ENCODE measurements at places on chromosomes 7 and 10.
A peak's percentile ranks its signal among the peaks of the same experiment; 100 is the strongest.

DNA sequence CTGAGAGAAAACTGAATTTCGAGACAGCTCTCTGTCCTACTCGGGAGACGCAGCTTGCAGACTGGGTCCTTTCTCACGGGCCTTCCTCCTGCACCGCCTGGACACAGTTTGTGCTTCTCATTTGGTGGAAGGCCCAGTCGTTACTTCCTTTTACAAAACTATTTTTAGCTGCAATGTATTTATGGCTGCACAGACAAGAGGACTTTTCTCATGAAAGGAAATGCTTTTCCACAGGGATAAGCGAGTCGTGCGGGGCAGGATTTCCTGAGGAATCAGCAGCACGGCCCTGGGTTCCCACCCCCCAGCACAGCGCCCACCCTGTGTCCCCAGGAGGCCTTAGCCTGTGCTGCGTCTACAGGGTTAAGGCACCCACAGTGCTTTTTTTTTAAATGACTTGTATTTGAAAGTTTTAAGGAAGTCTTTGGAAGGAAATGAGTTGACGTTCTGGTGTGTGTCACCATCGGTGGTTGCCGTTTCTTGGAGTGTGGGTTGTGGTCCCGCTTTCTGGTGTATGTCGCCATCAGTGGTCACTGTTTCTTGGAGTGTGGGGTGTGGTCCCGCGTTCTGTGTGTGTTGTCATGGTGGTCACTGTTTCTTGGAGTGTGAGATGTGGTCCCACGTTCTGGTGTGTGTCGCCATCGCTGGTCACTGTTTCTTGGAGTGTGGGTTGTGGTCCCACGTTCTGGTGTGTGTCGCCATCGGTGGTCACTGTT lies 50.9 kb downstream of the INPP5A start:
- DNase-seq, result peak; percentile 26

DNA sequence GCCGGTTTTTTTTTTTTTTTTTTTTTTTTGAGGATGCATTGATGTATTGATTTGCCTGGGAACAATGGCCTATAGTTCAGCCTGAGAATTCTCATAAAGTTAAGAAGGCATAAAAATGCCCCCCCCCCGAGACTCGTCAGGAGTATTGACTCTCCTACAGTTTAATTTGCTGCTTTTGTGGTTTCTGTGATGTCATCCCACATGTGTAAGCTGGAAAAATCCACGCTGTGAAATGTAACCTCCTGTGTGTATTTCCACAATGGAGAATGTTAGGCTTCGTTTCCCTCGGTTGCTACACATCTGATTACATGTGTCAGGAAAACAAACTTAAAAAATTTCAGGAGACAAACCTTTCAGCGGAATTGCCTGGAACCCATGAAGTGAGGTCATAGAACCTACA lies 117.9 kb downstream of the FANK1 start:
- no peak for DNase-seq

DNA sequence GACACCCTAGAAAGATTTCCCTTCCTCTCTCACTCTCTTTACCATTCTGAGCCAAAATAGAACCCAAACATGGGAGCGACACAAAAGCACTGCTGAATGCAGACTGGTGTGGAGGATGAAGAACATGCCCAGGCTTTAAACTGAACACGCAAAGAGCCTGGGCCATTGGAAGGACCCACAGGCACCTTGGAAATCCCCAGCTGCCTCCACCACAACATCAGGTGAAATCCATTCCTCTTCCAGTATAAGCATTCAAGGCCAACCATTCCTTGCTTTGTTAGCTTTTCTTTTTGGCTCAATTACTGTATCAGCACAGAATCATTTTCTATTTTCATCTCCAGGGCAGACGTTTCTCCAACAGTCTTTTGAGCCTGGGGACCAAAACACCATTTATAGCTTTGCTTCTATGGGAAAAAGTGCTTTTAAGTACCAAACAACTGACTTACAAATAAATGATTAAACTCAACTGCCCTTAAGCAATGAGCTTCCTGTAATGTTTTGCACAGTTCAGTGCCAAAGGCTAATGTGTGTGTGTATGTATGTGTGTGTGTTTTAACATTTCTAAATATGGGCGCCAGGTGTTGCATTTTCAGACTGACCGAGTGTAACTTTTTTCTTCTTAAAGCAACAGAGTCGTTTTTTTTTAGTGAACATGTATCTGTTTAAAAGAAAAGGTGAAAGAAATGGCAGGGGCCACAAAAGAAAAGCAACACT lies 16.2 kb upstream of the BLNK start:
- DNase-seq, result no peak

DNA sequence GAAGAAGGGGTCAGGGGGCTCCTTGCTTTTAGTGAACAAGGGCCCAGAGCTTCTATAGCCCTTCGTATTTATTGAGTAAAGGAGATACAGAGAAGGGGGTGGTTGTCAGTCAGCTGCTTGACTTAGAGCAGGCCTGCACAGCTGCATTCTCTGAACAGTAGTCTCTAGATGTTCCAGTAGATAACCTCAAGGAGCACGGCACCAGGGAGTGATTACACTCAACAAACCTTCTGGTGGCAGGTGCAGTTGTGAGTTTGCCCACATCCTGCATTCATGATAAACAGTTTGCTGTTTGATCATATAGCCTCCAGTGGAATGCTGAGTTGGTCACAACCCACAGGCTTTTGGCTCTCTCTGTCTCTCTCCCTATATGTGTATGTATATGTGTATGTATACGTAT lies 70.0 kb upstream of the GJD4 start:
- no peak for DNase-seq

GRCh38 chr10:119353421-119353820 lies 146.1 kb downstream of the GRK5 start:
- DNase-seq, result no peak

GRCh38 chr7:1029637-1030443 lies 14.5 kb upstream of the GPR146 start:
- no peak for DNase-seq

GRCh38 chr10:11320809-11321520 lies 290.5 kb downstream of the USP6NL start:
- no peak for DNase-seq
